Esophagus squamous epithelium (tissue), 5 donors: ENCODE measurements at places on chromosomes 16 and 17.

DNA sequence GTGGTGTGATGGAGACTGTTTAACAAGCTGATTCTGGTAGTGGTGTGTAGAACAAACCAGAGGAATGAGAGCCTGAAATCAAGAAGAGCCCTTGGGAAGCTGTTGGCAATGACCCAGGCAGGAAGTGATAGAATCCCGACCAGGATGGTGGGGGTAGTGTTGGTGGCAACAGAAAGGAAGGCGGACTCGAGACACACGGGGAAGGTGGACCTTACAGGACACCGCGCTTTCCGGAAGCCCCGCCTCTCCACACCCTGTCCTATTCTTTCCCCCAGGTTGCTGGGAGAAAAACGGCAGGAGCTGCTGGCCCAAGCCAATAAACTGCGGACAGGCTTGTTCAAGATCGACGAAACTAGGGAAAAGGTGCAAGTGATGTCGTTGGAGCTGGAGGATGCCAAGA lies 30.0 kb upstream of the KDM6B start:
- no peak for DNase-seq

DNA sequence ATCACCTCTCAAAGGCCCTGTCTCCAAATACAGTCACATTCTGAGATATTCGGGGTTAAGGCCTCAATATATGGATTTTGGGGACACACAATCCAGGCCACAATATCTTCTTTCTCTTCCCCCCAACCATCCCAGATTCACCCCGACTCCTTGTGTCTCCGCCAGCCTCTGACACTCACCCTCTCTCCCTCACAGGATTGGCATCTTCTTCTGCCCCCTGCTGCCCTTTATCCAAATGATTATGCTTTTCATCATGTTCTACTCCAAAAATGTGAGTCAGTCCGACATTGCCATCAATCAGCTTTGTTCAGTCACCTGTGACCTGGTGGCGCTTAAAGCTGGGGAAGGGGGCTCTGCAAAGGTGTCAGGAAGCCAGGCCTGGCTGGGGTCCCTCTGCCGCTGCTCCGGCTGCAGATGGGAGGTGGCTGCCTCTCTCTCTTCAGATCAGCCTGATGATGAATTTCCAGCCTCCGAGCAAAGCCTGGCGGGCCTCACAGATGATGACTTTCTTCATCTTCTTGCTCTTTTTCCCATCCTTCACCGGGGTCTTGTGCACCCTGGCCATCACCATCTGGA lies 35.1 kb downstream of the GDE1 start:
- no peak for DNase-seq

DNA sequence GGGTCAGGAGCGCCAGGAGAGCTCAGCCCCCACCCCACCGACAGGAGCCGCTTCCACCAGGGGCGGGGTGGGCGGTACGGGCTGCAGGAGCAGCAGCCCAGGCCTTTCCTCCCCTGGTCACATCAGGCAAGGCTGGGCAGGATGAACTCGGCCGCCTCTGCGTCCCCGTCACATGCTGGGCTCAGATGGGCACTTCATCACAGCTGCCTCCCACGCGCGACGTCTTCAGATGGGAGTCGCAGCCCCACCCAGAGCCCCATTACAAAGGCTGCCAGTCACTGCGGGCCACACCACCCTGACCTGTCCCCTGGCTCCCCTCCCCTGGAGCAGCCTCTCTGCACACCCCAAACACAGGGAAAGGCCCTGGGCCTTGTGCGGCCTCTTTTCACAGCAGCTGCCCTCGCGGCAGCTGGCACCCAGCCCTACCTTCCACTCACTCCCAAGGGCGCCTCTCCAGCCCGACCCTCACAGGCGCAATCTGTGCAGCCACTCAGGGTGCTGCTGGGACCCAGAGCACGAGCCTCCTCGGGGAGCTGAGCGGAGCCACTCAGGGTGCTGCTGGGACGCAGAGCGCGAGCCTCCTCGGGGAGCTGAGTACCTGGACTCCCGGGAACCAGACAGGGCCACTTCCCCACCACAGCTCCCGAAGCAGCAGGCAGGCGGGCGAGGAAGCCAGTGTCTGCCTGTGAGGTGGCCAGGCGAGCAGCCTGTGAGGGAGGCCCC lies 4.7 kb downstream of the ZNF598 start:
- no peak for DNase-seq

DNA sequence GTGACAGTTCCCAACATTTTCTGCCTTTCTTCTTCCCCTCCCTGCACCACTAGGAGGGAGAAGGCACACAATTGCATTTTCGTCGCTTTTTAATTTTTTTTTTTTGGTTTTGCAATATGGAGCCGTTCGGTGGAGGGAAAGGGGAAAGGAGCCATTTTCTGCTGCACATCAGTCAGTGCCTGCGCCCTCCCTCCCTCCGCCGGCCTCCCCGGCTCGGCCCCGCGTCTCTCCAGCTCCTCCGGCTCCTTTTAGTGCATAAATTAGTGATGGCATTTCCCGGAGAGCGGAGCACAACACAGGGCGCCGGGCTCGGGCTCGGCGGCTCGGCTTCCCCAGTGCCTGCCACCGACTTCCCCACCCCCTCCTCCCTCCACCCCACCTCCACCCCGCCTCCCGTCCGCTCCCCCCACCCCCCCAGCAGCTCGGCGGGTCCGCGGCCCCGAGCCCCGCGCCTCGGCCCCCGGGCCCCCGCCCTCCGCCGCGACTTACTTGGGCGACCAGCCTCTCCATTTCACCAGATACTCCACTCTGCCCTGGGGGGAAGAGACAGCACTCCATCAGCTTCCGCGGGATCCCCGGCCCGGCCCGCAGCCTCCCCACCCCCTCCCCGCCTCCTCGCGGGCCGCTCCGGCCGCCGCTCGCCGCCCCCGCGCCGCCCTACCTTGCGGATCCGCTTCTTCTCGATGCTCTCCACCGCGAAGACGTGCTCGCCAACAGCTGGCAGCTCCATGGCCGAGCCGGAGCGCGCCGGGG lies 542 bp downstream of the CBX4 start:
- DNase-seq: no peak

DNA sequence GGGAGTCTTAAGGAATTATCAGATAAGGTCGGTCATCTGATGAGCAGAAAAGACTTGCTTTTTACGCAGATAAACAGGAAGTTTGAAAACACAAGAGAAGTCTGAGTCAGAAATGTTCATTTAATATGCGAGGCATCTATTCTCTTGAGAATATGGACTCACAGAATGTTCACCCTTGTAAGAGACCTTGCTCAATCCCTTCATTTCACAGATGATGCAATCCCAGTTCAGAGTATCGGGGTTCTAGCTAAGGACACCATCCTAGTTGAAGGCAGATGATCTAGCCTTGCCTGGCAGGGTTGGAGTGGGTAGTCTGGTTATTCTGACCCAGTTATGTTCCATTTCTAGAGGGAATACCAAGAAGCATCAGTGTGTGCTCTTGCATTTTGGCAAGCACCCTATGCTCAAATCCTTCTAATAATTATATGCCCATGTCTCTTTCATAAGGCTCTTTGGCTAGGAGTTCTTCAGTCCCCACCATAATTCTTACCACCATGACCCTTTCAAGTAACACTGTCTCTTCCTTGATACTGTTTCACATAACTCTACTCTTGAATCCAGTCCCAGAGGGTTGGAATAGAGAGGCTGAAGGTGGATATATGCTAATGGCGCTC lies 42.5 kb downstream of the YPEL2 start:
- no peak for DNase-seq

GRCh38 chr17:3385869-3386816 lies at the start of gene OR3A2:
TSS of gene OR3A2 (minus strand) at chr17:3386308.
- no peak for DNase-seq

DNA sequence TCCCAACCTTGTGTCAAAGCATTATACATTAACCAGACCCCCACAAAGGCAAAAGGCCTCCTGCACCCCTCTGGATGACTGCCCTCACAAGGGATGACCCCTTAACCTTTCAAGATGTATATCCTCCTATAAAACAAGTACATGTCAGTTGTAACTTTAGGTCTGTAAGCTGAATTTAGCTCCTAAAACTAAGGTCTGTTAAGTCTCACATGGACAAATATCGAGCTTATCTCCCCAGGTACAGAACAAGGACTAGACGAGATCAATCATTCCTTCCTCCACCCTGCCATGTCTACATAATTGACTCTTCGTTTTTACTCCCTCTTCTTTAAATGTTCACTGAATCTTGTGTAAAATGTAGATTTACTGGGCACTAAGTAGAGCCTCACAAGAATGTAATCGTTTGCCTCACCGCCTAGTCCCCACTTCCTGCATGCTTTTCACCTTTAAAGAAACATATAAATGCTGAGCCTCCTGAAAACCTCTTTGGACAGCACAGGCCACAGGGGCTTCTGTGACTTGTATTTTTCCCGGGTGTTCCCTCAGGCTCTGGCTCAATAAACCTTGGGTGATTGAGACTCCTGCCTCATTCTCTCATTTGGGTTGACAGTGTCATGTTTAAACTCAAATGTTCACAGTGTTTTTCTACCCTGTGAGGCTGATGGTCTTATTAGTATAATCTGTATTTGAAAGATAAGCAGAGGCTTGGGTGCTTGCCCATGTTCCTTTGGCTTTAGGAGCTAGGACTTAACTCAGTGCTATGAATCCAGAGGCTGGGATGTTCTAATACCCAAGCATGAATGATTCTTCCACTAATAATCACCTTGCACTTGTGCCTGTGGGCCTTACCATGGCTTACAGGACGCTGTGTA lies 37.6 kb downstream of the MMD start:
- DNase-seq: no peak
